Tibial nerve (tissue), 4 donors: ENCODE measurements at places on chromosomes 3 and 15.

GRCh38 chr3:49053543-49053942 lies 24.3 kb upstream of the IMPDH2 start:
- no peak for DNase-seq

DNA sequence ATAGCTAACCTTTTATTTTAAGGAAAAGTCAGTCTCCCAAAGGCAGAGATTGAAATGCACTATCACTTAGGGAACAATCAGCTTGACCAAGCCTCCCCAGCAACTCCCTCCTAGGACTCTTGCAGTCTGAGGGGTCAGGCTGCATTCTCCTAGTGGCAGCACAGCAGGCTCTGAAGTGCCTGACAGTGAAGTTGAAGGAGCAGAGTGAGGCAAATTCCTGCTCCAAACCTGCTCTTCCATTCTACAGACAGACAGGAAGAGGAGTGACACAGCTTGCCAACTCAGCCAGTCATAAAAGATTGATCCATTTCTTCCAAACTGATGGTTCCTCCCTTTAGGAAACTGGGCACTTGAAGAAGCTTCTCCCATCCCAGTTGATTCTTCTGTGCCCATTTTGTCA lies 43.9 kb upstream of the SMAD3 start:
- DNase-seq = no peak

DNA sequence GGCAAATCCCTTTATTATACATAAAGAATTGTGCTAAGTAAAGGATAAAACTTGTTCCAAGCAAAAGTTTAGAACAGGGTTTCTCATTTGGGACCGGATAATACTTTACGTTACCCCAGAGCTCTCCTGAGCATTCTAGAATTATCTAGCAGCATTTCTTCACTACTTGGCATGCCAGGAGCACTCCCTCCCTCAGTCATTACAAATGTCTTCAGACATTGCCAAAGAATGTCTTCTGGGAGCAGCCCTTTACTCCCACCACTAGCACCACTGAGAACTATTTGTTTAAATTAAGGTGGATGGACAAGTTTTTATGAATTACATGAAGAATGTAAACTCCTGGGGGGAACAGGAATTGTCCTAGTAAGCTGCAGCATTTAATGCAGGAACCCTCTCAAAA lies 516.4 kb downstream of the GBE1 start:
- DNase-seq = no peak

- DNase-seq = no peak
Observed at GRCh38 chr3:127765735-127766134, 56.6 kb downstream of the MGLL start.

DNA sequence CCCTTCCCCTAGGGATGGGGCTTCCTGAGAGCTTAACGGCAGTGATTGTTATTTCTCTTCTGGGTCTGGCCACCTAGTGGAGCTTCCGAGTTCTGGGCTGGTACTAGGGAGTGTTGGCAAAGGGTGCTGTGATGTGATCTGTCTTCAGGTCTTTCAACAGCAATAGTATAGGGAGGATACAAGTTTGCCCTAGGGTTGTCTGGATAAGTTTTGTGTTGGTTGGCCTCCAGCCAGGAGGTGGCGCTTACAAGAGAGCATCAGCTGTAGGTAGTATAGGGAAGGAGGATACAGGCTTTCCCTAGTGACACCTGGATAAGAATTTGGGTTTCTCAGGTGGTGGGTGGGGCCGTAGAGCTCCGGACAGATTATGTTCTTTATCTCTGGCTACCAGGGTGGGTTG lies 19.2 kb upstream of the CPOX start:
- DNase-seq = no peak

DNA sequence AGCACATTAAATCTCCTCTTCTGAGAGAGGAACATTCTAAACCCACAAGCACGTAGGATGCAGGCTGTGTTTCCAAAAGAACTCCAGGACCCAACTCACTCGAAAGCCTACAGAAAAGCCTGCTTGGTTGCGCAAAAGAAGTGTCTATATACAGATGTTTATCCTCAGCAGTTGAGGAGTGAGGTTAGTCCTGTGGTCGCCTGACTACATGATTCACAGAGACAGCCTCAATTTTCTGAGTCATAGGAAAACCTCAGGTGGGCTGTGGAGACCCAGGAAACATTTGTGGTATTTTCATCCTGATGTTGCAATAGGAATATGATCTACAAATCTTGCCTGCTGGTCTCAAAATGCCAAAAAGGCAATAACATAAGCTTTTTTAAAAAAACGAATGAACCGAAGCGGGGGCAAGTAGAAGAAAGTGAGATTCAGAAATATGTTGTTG lies 183.8 kb upstream of the THRB start:
- no peak for DNase-seq

- DNase-seq = no peak
Observed at GRCh38 chr3:143795874-143796273, 52.4 kb downstream of the SLC9A9 start.

DNA sequence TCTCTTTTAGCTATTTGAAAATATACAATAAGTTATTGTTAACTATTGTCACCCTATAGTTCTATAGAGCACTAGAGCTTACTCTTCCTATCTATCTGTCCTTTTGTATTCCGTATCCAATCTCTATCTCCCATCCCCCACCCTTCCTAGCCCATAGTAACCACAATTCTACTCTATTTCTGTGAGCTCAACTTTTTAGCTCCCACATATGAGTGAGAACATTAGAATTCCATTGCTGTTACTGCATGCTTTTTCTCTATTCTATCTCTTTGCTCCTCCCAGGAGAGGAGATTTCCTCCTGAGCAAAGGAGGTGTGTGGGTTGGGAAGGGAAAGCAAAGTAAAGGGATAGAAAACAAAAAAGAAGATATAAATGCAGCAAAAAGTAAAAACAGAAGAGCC lies 105.6 kb upstream of the SLC4A7 start:
- DNase-seq = no peak

- no peak for DNase-seq
Observed at GRCh38 chr3:168517249-168518071, 421.7 kb upstream of the GOLIM4 start.

DNA sequence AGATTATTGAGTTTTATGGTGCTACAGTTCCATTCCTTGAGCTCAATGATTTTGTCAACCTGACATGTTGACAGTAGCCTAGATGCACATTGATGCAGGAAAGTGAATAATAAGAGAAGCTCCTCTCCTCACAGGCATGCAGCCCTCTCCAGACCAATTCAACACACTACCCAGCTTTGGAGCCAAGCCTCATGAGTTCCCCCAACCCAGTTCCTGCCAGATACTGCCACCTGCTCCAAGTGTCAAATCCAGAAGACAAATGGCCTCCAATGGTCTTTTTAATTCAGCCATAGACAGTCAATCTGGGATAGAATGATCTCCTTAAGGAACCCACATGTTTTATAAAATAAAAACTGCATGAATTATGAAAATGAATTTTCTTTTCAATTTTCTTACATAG lies 83.7 kb upstream of the ARHGEF3 start:
- no peak for DNase-seq
